Esophagus muscularis mucosa (tissue), 4 donors: ENCODE measurements at places on chromosomes 6 and 20.

DNA sequence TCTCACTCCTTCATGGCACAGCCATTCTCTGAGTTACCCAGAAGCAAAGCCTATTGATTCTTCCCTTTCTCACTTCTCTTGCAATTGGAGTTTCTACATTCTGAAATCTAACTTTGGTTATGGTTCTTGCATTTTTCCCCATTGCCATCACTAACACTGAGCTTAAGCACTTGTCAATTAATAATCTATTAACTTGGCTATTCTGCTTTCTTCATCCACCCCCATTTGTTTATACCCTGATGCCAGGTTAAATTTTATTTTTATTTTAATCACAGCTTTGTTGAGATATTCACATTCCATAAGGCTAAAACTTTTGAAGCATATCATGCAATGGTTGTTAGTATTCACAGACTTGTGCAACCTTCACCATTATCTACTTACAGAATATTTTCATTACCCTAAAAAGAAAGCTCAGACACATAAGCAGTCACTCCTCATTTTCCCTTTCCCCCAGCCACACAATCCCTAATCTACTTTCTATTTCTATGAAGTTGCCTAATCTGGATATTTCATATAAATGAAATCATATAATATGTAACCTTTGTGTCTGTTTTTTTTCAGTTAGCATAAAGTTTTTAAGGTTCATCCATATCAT is 222.3 kb downstream of the UBE3D start:
- DNase-seq: no peak

DNA sequence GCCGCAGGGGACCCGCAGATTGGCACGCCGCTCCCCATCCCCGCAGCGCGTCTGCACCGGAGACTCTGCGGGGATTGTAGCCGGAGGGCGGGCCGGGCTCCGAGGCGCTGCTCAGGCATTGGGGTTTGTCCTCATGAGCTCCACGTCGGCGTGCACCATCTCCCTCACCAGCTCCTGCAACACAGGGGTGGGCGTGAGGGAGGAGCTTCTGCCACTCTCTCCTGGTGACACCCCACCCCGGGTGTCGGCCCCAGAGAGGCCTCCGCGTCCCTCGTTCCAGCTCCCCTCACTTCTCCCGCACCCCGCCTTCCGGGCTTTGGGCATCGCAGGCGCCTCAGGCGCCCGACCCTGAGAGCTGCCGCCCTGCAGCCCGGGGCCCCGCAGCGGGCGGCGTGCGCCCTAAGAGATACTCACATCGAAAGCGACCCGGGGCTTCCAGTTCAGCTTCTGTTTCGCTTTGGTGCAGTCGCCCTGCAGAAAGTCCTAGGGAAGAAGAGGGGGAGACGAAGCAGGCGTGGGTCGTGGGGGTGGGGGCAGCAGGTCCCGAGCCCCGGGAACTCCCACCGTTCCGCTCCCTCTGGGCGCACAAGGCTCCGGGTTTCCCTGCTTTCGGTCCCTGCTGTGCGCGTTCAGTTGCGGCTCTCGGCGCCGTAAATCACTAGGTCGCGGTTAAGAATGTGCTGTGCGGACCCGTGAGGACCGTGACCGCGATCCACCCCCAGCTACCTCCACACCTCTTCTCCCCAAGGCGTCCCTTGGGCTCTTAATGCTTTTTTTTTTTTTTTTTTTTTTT is 14.5 kb downstream of the FOXC1 start:
- no peak for DNase-seq

DNA sequence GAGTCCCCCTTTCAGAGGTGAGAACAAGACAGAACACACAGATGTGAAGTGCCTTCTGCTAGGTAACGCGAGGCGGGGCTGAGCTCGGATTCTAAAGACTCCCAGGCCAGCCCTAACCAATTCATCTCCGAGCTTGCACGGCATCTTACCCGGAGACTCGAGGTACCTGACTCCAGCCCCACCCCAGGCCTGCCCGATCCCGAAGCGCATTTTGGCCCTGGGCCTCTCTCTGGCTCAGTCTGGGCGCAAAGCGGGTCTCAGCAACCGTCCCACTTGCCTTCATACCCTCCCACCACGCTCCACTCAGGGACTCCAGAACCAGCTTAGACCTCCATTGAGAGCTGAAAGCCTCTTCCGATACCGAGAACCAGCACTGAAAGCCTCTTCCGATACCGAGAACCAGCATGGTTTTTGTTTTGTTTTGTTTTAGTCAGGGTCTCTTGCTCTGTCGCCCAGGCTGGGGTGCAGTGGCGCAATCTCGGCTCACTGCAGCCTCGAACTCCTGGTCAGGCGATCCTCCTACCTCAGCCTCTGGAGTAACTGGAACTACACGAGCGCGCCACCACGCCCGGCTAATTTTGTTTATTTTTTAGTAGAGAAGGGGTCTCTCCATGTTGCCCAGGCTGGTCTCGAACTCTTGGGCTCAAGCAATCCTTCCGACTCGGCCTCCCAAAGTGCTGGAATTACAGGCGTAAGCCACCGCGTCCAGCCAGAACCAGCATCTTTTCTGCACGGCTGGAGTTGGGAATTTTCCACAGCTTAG is 557 bp upstream of the DYNLRB1 start:
- no peak for DNase-seq

GRCh38 chr6:73309785-73310502 is 44.1 kb downstream of the DPPA5 start:
- DNase-seq: no peak

GRCh38 chr6:169847141-169847674 is 95.8 kb downstream of the ERMARD start:
- no peak for DNase-seq

- no peak for DNase-seq
Measured at GRCh38 chr6:41747256-41748101, at the start of gene PGC. Gene PGC, minus strand, starts transcription at chr6:41747397. Its CDS starts 63 bp downstream, at chr6:41747334.
